ENCODE measurements at places on chromosomes 3 and 15.

DNA sequence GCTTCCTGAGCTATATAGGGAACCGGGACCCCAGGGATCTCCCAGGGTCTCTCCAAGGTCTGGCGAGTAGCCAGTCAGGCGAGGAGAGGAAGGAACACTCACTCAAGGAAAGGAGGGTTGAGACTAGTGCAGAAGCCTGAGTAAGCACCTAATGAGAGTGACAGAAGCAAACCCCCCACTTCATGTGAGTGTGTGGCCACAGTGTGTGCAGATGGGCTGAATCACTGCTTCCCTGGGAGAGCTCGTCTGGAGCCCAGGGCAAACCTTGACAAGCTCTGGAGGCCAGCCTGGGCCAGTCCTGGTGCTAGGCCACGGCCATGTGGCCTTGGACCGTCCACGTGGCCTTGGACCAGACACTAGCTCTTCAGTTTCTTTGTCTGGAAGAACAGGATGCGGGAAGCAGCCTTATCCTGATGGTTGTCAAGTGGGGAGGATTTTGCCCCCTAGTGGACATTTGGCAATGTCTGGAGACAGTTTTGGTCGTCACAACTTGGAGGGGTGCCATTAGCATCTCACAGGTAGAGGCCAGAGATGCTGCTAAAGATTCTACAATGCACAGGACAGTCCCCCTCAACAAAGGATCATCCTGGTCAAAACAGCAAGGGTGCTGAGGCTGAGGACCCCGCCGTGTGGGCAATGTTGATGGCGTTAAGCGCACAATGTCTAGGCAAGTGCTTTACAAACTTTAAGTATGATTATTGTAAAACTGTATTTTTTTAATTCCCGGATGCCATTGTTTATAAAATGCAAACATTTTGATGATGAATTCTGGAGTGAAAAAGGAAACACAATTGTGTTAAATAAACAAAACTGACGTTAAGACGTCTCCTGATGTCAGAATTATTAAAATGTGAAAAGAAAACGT is 34.8 kb upstream of the CTSH start:
- peak; percentile 43 for DNase-seq

DNA sequence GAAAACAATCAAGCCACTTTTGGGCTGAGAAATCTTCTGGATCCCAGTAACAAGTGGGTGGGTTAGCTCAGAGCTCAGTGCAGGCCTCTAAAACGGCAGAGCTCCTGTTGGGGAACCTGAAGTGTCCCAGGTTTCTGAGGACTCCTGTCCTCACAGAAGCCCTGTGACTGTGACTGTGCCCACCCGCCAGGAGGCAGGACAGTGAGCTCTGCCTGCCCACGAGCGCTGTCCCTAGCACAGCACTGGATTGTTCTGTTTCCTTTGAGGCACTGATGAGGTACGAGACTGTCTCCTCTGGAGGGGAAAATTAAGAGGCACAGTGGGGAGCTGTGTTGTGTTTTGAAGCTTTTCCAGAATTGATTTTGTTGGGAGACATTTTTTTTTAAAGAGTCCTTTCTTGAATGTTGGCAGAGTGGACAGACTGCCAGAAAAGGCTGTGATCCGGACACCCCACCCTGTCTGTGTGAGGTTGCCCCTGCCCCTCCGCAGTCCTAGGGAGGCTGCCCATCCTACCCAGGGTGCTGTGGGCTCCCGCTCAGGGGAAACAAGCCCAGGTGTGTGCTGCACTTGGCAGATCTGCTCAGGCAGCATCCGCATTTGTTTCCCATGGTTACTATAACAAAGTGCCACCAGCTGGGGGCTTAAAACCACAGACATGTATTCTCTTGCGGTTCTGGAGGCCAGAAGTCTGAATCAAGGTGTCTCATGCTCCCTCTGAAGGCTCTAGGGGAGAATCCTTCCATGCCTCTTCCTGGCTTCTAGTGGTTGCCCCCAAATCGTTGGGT is 66.6 kb upstream of the LARS2 start:
- DNase-seq = peak; percentile 12

- no peak for DNase-seq
Observed at GRCh38 chr15:75114796-75115195, 86.9 kb upstream of the C15orf39 start.

DNA sequence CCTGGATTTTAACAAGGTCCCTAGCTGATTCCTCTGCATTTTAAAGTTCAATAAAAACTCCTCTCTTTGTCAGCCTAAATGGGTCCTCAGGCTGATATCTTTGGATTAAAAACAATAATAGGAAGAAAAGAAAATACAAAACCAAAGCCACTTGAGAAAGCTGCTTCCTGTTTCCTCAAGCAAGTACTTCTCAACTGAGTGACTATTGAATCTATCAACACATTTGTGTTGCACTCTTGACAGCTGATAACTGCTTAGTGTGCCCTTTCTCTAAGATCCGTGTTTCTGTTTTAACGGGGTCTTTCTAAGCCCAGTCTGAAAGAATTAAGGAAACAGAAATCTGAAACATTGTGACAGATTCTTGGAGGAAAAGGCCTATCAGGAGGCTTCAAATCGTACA is 410.7 kb downstream of the GRM7 start:
- no peak for DNase-seq

GRCh38 chr3:83065851-83066460 is 1304.5 kb upstream of the GBE1 start:
- no peak for DNase-seq

All from activated CD4-positive, alpha-beta T cell treated with anti-CD3 and anti-CD28 coated beads, Interleukin-2, amount 10 ng/mL, durations not matched to agents 7 days and 5 days (primary cell).